ENCODE measurements at places on chromosomes 3 and 15.

DNA sequence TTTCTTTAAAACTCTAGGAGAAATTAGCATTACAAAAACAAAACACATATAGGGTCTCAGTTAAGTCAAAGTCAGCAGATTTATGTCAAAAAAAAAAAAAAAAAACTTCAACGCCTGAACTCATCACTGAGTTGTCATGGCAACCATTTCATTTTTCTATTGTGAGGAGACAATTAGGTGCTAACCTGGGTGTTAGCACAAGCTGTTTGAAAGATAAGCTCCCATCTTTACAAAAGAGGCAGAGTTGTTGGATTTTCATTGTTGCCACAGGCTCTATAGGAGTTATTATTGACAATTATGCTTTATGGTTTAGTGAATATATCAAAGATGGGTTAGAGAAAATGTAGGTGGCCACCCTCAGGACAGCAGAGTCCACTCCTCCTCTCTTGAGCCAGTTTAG lies 806.9 kb downstream of the GRM7 start:
- no peak for DNase-seq

GRCh38 chr15:58159827-58160386 lies 21.7 kb downstream of the AQP9 start:
- no peak for DNase-seq

- no peak for DNase-seq
These were observed 5.9 kb upstream of the EDEM1 start for GRCh38 chr3:5181469-5182141.

- DNase-seq = no peak
These were observed 41.8 kb upstream of the IQSEC1 start for GRCh38 chr3:13114811-13115575.

DNA sequence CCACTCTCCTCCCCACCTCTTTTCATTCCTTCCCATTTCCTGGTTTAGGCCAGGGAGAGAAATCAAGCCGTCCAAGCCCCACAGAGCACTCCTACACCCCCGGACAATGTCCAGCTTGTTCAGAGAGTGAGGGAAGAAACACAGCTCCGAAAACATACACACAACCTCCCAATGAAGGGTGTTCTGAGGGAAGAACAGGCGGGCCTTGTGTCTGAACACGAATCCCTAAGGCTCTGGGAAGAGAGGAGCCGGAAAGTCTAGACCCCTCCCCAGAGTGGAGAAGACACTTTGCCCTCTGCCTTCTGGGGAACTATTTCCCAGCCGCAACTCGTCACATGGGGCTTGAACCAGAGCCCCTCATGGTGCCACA lies 30.5 kb downstream of the ACAN start:
- DNase-seq = no peak

DNA sequence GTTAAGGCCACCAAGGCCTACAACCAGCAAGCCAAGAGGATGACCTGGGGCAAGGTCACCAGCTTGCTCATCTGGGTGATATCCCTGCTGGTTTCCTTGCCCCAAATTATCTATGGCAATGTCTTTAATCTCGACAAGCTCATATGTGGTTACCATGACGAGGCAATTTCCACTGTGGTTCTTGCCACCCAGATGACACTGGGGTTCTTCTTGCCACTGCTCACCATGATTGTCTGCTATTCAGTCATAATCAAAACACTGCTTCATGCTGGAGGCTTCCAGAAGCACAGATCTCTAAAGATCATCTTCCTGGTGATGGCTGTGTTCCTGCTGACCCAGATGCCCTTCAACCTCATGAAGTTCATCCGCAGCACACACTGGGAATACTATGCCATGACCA lies 3.6 kb downstream of the CXCR6 start:
- no peak for DNase-seq

GRCh38 chr15:89353991-89354390 lies 19.4 kb upstream of the POLG start:
- no peak for DNase-seq

- no peak for DNase-seq
These were observed 37.4 kb downstream of the THBS1 start for GRCh38 chr15:39618063-39618823.

DNA sequence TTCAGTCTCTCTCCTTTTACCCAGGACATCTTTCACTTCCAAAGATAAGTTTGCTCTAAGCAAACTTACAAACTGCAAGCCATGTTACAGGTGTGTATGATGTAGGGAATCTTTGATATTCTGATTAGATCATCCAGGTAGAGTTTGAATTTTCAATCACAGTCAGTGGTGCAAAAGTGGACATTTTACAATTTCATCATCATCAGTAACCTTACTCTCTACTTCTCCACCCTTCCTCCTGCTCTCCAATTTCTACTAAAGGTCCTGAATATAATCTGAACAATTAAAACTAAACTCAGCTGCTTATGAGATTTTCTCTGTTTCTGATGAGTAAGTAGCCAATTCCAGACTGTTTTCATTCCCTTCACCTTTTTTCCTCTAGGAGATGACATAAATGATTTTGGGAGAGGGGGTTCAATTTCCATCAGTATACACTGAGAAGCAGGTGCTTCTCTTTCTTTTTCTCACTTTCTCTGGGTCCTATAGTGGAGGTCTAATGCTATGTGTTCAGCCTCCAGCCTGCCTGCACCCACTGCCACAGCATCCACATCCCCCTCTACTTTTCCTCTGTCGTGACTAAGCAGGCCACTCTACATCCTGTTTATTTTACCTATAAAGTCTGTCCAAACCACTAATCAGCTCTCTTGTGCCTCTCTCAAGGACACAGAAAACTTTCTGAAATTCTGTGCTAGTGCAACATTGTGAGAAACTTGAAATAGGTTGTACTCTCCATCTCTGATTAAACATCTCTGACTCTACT lies 27.6 kb downstream of the SUCNR1 start:
- DNase-seq = no peak

- DNase-seq = no peak
These were observed 141.1 kb downstream of the XXYLT1 start for GRCh38 chr3:195129644-195130492.

DNA sequence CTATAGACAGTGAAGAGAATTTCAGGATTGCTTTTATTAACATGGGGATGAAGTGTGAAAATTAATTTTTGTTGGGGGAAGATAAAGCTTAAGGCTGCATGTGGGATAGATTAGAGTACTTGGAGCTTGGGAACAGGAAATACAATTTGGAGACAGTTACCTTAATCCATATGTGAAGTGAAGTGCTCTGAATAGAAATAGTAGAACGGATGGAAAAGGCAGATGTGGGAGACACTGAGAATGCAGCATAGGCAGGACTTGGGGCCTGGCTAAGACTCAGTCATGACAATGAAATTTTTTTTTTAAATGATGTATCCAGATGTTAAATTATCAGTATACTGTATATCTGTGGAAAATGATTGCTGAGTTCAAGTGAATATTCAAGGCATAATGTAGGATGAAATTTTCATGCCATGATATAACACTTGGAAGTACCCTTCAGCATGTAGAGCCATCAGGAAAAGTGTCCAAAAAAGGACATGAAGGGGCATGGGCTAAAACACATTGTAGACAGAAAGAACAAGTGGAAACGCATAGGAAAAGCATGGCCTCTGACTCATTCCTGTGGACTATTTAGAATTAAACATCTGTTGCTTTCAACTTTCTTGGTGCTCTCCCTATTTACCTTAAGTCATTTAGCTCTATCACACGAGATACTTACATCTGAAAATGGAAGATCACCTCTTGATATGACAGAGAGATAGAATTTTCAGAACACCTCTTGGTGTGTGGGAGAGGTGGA lies 134.8 kb downstream of the RBMS3 start:
- DNase-seq = no peak

DNA sequence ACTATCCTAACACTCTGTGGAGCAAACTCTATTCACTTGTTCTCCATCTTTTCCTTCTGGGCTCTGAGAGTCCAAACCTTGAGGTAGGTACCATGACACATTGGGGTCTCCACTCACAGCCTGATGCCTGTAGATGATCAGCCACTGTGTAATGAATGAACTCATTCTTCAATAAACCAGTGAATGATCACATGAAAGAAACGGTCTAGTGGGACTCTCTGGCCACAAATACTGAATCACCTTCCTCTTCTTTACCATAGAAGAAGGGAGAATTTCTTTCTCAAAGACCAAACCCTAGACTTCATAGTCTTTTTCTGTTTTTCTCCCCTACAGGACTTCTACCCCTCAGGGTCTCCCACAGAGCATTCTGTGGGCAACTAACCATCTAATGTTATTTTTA lies 20.5 kb upstream of the ABHD2 start:
- no peak for DNase-seq

- no peak for DNase-seq
These were observed 585.9 kb downstream of the OTOL1 start for GRCh38 chr3:162082516-162082915.

Measured in ecto neural progenitor cell (in vitro differentiated cells).